ENCODE measurements at places on chromosomes 5 and 9.

DNA sequence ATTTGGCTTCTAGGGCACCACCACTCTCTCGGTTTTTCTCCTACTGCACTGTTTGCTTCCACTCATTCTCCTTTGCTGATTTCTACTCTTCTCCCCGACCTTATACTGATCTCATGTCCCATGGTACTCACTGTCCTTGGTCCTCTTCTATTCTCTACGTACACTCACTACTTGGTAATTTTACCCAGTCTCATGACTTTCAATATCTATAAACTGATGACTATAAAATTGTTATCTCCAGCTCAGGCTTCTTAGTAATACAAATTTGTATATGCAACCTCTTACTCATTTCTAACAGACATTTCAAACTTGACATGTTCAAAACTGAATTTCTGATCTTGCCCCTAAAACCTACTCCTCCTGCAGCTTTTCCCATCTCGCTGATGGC is 4.1 kb downstream of the RAPGEF6 start:
- DNase-seq: no peak

- DNase-seq: no peak
Observed at GRCh38 chr5:1783216-1783554, 16.5 kb downstream of the MRPL36 start.

DNA sequence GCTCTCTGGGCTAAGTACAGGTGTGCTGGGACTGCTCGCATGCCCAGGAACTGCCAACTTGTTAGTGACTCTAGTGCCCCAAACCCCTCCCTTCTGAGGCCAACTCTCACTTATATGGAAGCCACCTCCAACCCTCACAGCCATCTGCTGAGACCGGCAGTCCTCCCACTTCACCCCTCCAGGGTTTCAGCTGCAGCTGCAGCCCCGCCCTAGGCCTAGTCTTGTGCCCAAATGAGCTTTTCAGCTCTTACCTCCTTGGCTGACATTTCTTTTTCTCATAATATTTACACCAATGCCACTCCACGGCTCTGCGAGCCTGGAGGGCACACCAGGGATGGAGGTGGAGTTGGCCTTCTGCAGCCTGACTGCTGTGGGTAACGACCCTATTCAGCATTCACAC is 166.6 kb downstream of the ROR2 start:
- no peak for DNase-seq

- no peak for DNase-seq
Observed at GRCh38 chr9:96025995-96026602, 150.6 kb downstream of the ERCC6L2 start.

DNA sequence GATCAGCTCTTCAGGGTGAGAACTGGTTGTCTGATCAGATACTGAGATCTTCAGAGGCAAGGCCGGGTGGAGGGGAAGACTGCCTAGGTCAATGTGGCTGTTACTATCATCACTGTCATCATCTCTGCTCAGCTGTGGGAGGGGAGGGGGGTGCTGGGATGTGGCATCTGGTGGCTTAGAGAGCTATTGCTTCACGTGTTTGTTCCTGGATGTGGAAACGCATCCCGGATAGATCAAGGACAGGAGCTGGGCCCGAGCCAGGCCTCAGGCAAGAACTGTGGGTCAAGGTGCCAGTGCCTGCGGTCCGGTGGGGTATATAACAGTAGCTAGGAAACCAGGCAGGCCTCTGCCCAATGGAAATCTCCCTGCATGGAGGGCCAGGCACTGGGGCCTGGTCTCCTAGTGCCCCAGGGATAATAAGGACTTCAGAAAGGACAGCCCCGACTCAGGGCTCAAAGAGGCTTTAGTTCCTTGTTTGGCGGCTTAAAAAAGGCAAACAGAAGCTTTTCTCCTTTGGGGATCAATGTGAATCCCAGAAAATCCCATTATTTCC is 30.3 kb upstream of the TIFAB start:
- DNase-seq: no peak

DNA sequence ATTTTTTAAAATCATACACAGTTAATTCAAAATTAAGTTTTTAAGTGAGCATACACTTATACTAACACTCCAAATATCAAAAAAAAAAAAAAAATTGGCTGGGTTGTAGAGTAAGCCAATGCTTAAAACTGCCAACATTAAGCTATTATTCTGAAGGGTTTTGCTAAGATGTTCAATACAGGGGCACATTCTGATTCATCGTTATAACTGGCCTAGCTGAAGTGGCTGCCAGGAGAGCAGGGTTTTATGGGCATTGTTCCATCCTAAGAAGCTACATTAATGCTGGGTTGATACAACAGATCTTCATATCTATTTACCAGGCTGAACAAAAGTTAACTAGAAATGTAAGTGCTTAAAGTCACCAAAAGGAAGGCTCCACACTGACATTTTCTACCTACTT is 13.4 kb downstream of the ELAVL2 start:
- DNase-seq: no peak

GRCh38 chr5:7271435-7272084 is 124.4 kb upstream of the ADCY2 start:
- no peak for DNase-seq

- DNase-seq: no peak
Observed at GRCh38 chr5:133642153-133642722, 29.9 kb upstream of the FSTL4 start.

DNA sequence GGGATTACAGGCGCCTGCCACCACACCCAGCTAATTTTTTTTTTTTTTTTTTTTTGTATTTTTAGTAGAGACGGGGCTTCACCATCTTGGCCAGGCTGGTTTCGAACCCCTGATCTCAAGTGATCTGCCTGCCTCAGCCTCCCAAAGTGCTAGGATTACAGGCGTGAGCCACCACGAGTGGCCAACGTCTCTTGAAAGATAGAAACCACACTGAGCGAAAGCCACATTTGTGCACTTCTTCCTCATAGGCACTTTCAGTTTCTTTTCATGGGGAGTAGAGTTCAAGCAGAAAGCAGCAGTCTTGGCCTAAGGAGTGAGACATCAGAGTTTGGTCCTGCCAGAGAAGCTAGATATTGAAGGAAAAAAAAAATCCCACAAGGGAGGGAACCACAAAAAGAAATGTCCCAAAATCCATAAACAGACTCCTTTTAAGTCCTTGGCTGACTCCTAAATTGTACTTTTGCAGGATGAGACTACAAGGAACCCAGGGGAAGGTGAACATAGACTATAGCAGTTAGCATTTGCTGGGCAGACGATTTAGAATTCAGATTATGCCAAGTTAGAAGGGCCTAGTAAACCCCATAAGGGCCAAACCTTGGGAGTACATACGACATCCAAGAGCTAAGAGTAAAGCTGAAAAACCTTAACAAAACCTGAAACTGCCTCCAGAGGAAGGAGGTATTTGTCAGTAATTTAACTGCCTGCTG is 43.9 kb upstream of the GLIPR2 start:
- no peak for DNase-seq

DNA sequence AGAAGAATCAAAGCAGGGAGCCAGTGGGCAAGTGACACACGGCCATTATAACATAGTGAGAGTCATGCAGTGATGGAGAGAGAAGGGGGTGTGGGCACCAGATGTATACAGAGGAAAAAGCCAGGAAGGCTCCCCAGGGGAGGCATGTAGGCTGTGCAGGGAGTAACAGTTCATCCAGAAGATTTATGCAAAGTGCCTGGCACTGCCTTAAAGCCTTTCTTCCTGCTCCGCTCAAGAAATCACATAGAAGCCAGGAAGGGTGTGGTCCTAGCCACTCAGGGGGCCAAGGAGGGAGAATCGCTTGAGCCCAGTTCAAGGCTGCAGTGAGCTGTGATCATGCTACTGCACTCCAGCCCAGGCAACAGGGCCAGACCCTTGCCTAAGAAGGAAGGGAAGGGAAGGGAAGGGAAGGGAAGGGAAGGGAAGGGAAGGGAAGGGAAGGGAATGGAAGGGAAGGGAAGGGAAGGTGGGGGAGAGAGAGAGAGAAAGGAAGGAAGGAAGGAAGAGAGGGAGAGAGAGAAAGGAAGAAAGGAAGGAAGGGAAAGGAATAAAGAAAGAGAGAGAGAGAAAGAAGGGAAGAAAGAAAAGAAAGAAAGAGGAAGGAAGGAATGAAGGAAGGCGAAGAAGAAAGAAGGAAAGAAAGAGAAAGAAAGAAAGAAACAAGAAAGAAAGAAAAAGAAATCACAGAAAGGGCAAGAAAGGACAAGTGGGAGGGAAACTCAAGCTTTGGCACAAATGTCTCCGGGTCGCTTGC is 89.8 kb downstream of the LHX2 start:
- DNase-seq: no peak

- DNase-seq: no peak
Observed at GRCh38 chr9:120187758-120188157, 392.2 kb downstream of the CDK5RAP2 start.

DNA sequence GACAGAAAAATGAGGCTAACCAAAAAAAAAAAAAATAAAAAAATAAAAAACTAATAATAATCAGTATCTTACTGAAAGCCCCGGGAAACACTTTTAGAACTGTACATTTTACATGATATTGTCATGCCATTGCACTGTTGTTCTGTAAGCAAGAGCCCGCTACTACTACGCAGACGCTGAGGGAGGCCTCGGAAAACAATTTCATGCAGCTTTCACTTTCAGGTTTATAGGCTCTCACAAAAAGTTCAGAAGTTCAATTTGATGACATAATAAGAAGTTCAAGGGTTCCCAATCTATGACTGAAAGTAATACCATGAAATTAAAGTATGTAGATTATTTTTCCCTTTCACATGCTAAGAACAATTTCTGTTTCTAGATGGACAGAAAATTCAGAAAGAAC is 318.3 kb upstream of the ITGA1 start:
- DNase-seq: no peak

- DNase-seq: no peak
Observed at GRCh38 chr9:135165756-135166519, 78.5 kb downstream of the OLFM1 start.

DNA sequence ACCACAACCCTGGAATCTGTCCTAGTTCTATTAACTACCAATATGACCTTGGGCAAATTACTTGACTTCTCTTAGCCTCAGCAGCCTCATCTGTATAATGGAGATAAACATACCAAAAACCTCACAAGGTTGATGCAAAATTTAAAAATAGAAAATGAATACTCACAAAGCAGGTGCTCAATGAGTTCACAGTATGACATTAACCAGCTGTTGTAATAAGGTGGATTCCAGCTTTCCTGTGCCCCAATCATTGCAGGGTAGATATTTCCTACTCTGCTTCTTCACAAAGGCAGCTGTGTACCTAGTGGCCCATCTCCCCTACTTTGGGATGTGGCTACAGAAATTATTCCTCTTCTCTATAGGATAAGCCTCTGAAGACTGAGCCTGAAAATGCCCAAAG is 8.8 kb downstream of the HTR4 start:
- no peak for DNase-seq

- DNase-seq: no peak
Observed at GRCh38 chr9:77891128-77891800, 140.3 kb downstream of the GNAQ start.

- no peak for DNase-seq
Observed at GRCh38 chr5:1304033-1304432, 9.2 kb upstream of the TERT start.

- DNase-seq: no peak
Observed at GRCh38 chr9:5786370-5787127, 46.4 kb downstream of the ERMP1 start.

DNA sequence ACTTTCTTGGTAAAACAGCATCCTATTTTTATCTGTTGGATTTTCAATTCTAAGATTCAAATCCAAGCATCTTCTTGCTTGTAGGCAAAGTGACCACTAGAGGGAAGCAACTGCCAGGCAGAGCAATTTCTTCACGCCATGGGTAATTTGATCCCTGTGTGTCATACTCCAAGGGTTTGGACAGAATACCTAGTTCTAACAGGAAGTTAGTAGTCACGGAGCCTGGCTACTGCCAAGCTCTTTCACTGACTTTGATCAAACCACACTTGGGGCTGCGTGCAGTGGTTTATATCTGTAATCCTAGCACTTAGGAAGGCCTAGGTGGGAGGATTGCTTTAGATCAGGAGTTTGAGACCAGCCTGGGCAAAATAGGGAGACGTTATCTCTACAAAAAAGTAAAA is 473.6 kb upstream of the TNC start:
- no peak for DNase-seq

All from stimulated activated CD4-positive, alpha-beta T cell treated with anti-CD3 and anti-CD28 coated beads, Interleukin-1b, Interleukin-23, amount 100 ng/mL, for 1 hour (primary cell).